ENCODE measurements at places on chromosomes 4 and X.
A peak's percentile ranks its signal among the peaks of the same experiment; 100 is the strongest.

GRCh38 chr4:157045507-157046127, 30.3 kb upstream of the GLRB start:
- DNase-seq, result peak; percentile 50

DNA sequence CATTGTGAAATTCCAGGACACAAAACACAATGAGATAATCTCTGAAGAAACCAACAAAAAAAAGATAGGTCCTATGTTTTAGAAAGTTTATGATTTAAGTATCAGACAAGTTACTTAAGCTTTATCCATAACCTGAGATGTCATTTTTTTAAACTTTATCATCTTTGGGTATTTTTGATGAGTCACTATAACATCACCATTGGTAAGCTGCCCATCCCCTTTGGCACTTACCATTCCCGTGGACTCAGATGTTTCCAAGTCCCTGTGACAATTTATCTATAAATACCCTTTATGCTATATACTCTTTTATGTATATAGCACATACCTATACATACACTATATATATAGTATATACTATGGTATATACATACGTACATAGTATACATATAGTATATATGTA, 198.9 kb upstream of the GEMIN8 start:
- DNase-seq, result no peak

DNA sequence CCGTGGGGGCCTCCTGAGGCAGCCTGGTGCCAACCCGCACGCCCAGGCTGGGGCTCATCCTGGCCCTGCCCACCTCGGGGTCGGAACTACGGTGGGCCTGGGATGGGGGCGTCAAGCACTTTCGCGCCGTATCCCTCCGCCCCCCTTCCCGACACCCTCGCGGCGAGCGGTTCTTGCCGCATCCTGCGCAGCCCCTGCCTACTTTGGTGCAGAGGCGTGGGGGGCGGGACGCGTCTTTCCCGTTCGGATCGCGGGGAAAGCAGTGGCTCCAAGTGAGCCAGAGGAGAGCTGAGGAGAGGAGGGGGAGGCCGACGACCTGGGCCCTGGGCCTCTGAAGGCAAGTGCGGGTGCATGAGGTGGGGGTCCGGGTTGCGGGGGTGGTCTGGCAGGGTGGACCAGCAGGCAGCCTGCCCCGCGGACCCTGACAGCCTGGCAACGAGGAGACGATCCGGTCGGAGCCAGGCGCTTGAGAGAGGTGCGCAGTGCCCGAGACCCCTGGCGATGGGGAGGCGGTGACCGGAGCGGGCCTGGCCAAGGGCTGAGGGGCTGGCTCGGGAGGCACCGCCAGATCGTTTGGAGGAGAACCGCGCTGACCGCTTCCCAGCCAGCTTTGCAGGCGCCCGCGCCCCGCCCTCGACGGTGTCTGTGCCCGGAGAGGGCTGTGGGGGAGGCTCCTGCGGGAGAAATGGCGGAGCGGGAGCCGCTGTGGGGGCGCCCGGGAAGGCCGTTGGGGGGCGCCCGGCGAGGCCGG, at the start of gene GPRASP2:
GPRASP2 (plus strand) TSS at position 233 of the 751 bp plus-strand sequence. CDS start 2,422 bp downstream, outside the sequence.
- no peak for DNase-seq

- no peak for DNase-seq
Measured at GRCh38 chr4:133190098-133190497, 41.0 kb downstream of the PCDH10 start.

GRCh38 chr4:128301979-128302378, 14.4 kb upstream of the PGRMC2 start:
- no peak for DNase-seq

- no peak for DNase-seq
Measured at GRCh38 chr4:65918212-65918611, 247.9 kb upstream of the EPHA5 start.

DNA sequence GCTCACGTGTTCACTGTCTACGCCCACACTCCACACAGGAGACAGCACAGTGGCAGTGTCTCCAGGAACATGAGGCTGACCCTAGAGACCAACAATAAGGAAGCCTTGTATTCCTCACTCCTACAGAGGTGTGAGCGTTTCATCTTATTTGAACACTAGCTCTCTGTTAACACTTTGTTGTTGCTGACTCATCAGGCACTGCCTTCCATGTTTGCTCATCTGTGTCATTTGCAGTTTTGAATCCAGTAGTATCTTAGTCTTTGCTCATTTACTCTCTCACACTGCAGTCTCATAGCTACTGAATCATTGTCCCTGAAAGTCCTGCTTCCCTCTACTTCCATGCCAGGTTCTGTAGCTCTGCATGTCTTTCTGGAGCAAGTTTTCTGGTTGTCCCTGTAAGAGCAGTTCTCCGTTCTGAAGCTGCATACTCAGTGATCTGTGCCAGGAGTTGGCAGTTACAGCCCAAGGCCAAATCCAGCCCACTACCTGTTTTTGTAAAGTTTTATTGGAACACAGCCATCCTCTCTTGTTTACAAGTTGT, 80.3 kb upstream of the DCLK2 start:
- DNase-seq, result peak; percentile 36

DNA sequence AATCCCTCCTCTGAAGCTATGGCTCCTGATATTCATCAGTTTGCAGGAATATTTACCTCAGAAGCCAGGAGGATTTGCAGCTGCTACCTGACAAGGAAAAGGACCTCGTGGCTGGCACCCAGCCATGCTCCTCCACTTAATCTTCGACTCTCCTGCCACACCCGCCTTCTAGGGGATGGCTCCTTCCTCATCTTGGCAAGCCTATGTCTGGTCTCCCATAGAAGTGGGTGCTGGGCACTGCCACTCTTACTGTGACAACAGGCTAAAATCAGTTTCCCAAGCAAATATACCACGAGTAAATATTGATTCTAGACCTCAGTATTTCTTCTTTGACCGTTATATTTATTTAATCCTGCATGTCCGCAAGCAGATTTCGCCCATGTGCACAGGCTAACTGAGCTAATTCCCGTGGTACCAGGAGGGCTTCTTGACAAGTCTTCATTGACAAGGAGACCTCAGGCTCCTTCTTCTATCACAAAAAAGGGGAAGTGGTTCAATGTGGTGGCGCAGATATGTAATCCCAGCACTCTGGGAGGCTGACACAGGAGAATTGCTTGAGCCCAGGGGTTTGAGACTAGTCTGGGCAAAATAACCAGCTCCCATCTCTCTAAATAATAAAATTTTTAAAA, 52.6 kb upstream of the DCTD start:
- DNase-seq, result peak; percentile 81

DNA sequence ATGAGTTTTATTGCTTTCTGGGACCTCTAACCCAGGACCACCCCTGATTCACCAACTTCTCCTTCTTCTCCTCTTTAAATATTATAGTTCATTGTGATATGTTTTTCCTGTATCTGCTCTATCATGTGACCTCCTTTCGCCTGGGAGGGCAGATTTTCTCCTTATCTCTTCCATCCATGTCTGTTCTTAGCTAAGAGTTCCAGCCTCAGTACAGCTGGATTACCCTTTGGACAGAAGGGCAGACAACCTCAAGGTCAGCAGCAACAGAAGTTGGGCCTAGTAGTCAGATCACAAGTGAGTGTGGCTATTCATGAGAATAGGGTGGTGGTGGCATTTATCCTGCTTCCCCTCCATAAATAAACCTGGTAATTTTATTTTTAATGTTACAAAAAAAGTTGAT, 5.7 kb upstream of the XK start:
- no peak for DNase-seq

DNA sequence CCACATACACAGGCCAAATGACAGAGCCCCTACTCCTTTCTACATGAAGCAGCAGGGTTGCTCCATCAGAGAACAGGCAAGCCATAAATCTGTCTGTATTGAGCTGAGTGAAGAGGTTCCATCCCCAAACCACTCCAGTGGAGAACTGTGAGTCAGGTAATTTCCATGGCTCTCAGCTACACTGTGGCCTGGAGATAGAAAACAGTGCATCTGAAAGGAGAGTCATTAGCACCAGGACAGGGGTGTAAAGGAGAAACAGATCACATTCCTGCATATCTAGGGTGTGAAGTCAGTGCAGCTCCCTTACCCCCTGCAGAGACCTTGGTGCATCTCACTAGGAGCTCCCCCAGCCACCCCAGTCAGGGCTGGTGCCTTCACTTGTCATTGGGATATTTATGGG, 314.7 kb downstream of the CHIC1 start:
- DNase-seq, result no peak

- DNase-seq, result no peak
Measured at GRCh38 chr4:8547108-8547911, 32.9 kb upstream of the GPR78 start.

- DNase-seq, result no peak
Measured at GRCh38 chr4:163392328-163392727, 48.6 kb downstream of the NPY5R start.

DNA sequence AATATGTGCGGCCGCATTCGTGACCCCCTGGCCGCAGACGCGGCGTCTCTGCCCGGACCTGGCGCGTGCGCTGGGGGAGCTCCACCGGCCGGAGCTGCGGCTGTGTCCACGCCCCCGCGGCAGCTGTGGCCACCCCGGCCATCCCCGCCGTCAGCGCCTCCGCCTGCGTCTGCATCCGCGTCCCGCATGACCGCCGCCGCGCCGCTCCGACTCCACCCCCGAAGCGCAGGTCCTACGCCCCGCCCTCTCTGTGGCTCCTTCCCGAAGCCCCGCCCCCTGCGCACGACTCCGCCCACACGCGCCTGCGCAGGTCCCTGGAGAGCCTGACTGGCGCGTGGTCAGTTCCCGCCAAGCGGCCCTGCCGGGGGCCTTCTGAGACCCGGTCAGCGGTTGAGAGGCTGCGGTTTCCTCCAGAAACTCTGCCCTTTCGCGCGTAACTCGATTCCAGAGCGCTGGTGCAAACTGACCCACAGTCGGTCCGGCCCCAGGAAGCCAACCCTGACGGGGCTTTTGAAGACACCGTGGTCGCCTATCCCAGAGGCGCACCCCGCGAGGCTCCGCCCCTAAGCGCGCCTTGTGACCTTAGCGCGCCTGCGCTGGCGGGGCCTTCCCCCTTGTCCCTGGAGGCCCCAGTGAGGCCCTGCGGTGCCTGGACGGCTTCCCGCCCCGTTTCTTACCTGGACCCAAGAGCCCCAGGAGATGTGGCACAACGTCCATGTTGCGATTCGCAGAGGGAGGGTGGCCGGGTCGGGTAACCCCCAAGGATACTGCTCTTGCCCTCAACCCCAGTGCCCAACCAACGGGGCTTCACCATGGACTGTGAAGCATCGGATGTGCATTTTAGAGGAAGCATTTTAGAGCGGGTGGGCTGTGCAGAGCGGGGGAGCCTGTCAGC, at the start of gene LAGE3:
LAGE3 (minus strand) TSS at position 554 of the 895 bp plus-strand sequence; CDS start at position 188, 366 bp downstream.
- peak; percentile 84 for DNase-seq

GRCh38 chrX:131741103-131741581, 197.3 kb downstream of the OR13H1 start:
- peak; percentile 68 for DNase-seq

- no peak for DNase-seq
Measured at GRCh38 chrX:9682456-9682855, 83.2 kb downstream of the GPR143 start.

DNA sequence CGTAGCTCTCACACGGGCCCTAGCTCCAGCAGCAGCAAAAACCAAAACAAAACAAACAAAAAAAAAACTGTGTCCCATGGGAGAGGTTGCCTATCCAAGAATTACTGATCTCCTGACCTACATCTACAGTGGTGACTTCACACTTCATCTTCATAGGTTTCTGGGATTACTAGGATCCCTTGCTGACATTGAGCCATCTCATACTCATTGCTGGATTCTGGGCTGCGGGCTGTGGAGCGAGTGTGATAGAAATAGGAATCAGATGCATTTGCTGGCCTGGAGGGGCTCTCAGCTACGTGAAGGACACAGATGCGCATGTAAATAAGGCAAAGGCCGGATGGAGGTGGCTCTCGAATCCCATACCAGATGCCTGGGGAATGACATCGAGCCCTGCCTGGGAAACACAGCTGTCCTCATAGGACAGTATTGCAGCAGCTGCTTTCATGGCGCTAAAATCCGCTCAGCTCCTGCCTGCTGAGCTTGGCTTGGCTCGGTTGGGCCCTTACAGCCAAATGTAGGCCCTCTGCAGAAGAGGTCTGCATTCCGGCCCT, 41.7 kb downstream of the CNGA2 start:
- no peak for DNase-seq

GRCh38 chr4:41258783-41259182, 2.1 kb downstream of the UCHL1 start:
- DNase-seq, result peak; percentile 63

DNA sequence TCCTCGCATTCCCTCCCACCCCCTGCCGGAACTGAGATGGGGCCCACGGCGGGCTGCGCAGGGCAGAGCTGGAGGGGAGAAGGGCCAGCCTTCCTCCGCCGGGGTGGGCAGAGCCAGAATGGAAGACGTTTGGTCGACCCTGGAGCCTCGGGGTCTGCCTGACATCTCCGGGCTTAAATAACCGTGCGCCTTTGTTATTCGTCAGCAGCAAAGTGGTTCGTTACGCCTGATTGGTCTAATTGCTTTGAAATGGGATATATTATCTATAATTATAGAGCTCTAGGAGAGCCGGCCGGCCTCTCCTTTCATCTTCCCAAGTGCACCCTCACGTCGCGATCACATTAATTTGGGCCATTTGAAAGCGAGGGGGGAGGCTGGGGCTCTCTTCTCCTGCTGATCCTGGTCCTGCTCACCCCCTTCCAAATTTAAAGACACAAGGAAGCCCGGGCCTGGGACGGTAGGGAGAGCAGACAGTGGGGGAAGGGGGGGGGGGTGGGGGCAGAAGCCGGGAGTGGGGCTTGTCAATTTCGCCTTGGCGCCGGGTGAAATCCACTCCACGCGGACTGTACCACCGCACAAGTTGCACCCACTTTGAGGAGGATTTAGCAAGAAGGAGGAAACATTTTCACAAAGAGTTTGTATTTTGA, 4.7 kb upstream of the MSX1 start:
- DNase-seq, result no peak

GRCh38 chr4:111113591-111113990, 490.7 kb upstream of the PITX2 start:
- no peak for DNase-seq

DNA sequence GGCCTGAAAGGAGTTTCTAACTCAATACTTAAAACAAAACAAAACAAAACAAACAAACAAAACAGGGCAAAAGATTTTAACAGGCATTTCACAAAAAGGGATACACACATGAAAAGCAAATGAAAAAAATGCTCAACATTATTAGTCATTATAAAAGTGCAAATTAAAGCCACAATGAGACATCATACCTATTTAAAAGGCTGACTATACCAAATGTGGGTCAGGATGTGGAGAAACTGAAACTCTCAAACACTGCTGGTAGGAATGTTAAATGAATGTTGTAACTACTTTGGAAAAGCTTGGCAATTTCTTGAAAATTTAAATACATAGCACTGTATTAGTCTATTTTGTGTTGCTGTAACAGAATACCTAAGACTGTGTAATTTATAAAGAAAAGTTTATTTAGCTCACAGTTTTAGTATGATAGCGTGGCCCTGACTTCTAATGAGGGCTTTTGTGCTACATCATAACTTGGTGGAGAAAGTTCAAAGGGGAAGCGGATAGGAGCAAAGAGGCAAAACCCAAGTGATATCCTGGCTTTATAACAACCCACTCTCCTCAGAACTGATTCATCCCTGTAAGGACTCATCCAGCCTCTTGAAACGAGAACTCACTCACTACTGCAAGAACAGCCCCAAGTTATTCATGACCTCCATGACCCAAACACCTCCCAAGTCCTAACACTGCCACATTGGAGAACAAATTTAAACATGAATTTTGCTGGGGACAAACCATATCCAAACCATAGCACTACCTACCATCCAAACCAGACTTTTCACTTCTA, 214.0 kb downstream of the TEX11 start:
- no peak for DNase-seq

- no peak for DNase-seq
Measured at GRCh38 chr4:99310389-99310788, 10.8 kb downstream of the ADH1B start.

- no peak for DNase-seq
Measured at GRCh38 chr4:48015678-48016077, 803 bp downstream of the CNGA1 start.

- DNase-seq, result no peak
Measured at GRCh38 chr4:161186750-161187149, 977.0 kb downstream of the FSTL5 start.
